ENCODE measurements at places on chromosomes 5 and 9.

DNA sequence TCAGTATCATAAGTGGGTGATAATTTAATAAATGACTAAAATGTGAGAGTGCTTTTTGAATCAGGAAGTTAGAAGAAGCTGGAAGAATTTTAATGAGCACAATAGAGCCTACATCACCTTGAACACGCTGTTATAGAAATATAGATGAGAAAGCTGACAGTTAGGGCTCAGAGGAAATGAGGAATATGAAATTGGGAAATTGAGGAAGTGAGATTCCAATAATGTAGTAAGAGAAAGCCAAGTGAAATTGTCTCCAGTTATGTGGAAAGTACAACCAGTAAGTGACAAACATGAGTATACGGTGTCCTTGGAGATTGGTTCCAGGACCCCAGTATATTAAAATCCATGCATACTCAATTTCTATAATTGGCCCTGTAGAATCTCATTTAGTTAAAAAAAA, 235.9 kb upstream of the FAM174A start:
- DNase-seq: no peak

DNA sequence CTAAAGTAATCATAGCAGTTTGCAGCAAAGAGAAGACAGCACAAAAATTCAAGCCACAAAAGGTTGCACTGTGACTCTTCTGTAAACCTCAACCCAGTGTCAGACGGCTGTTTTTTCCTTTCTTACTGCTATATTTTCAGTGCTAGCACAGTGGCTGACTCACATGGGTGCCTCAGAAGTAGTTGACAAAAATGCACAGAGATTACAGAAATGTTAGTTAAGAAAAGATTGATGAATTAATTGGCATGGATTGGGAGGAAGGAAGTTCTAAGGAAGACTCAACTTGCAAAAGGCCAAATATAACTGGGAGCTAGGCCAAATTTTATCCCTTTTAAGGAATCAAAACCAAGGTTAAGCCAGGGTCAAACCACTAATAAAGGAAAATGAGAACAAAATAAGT, 43.7 kb upstream of the ITGA1 start:
- DNase-seq: no peak

DNA sequence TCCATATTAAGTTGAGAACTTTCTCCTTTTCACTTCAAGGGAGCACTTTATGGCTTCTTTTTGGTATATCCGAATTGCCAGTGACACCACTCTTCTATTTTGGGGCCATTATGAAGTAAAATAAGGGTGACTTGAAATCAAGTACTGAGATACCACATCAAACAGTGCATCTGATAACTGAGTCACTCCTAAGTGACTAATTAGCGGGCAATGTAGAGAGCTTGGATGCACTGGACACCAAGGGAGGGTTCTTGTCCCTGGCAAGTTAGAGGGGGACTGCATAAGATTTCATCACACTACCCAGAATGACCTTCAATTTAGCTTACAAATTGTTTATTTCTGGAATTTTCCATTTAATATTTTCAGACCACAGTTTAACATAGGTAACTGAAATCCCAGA, 813.9 kb upstream of the CDH10 start:
- no peak for DNase-seq

DNA sequence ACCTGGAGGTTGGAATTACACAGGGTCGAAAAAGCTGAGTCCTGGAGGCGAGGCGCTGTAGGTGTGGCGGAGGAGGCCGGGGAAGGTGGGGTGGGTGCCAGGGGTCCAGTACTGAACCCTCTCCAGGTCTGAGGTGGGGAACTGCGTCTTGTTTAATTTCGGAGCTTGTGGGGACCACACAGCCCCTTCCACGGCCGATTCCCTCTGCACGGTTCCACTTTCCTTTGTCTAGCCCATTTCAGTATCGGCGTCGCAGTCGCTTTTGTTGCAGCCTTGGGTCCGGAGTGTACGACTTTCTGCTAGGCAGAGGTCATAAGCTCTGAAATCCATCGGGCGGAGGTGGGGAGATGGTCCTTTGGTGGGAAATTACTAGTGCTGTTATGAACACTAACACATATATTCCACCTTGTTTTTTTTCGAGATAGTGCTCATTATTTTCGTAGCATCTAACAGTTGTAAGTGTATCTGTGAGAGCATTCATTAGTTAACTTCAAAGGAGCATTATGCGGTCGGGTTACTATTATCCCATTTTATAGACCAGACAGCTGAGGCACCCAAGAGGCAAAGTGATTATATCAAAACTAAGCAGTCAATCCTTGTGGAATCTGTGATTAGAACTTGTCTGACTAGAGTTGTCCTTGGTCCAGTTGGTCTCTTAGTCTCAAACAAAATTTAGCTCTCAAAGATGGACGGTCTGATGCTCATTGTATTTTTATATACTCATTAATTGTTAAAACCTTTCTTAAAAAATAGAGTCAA, 737 bp downstream of the RNF180 start:
- no peak for DNase-seq

- DNase-seq: no peak
Observed at GRCh38 chr5:123209502-123210027, 120.5 kb downstream of the PRDM6 start.

DNA sequence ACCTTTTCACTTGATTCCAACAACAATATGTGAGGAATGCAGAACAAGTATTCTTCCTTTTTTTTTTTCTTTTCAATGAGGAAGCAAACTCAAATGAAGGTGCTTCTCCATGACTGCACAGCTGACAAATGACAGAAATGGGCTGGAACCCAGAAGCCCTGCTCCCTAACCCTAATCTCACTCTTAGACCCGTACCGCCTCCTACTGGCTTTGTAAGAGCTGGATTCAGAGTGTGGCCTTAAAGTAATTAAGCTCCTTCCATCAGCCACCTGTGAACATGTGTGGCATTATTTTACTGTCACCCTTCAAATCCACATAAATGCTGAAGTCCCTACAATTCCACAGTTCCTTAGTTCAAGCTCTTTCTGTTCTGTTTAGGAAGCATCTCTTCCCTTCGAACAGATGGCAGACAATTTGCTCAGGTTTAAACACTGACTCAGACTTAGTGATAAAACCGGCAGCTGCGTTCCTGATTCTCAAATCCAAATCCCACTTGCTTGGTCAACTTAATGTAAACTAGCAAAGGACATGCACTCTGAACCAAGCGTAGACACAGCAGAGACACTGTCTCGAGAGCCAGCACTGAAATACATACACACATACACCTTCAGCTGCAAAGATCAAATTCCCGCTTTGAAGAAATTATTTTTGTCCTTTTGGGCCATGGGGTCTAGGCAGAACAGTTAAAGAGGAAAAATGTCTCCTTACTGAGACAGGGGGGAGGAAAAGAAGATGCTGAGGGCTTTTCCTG, 316.7 kb upstream of the TLE4 start:
- no peak for DNase-seq

- DNase-seq: no peak
Observed at GRCh38 chr9:75063556-75064305, 24.2 kb downstream of the NMRK1 start.

DNA sequence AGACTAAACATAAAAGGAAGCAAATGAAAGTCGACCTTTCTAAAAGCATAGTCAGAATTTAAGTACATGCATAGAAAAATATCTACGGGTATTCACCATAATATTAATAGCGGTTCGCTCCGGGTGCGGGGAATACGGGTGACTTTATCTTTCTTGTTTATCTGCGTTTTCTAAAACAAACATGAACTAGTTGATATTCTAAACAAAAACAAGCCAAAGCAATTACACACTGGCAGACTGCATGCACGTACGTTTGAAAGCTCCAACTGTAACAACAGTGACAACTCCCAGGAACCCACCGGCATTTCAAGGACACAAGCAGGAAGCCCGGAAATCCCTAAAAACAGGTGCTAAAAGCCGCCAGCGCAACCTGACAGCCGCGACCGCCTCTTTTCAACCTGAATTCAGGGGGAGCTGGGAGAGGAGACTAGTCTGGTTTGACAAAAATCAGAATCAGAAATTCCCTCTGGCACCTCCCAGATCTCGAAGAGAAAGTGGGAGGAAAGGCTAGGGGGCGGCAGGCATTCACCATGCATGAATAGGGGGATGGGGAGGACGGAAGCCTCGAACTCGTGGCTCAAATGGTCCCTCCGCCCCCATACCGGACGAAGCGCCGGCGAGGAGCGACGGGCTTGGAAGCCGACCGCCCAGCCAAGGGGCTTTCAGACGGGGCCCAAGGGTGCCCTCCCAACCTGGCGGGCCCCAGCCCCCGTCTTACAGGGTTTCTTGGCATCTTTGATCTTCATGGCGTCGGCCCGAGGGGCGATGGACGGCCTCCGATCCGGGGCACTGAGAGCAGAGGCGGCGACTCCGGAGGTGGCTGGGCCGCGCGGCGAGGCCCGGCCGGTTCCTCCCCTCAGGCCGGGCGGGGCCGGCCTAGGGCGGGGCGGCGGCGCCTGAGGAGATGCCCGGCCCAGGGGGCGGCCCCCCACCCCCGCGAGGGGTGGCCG, at the start of gene PANK3:
Gene PANK3 (minus strand): TSS at position 831 of the 950 bp plus-strand sequence. CDS start 85 bp downstream, at position 746.
- no peak for DNase-seq

Measured in stimulated activated CD8-positive, alpha-beta memory T cell treated with anti-CD3 and anti-CD28 coated beads, Interleukin-15, amount 100 ng/mL, for 4 hours (primary cell).